ENCODE measurements at places on chromosomes 1 and 21.

- no peak for DNase-seq
Observed at GRCh38 chr1:184507604-184508280, 120.9 kb downstream of the C1orf21 start.

- no peak for DNase-seq
Observed at GRCh38 chr1:59360729-59361128, 63.8 kb downstream of the FGGY start.

DNA sequence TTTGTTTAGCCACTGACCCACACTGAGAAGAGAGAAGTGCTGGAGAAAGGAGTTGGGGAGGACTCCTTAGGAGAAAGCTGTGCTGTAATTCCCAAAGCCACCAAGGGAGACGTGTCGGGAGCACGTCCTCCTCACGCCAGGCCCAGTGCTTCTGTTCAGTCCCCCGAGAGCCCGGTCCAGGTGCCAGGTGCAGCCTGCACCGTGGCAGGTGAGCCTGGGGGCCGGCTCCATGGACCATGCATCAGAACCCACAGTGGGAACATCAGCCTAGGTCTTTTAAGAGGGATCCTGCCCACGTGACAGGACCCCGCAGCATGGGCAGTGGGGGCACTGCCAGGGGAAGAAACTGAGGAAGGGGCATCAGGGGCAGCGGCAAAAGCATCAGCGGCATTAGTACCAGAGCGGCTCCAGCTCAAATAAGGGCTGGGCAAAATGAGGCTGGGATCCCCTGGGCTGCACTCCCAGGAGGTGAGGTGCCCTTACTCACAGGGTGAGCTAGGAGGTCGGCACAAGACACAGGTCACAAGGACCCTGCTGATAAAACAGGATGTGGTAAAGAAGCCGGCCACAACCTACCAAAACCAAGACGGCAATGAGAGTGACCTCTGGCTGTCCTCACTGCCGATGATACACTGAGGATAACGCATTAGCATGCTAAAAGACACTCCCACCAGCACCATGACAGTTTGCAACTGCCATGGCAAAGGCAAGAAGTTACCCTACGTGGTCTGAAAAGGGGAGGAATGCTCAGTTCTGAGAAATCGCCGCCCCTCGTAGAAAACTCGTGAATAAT lies 24.6 kb upstream of the PRDM15 start:
- DNase-seq: no peak

GRCh38 chr1:207670192-207670591 lies 25.3 kb downstream of the CR1L start:
- DNase-seq: no peak

GRCh38 chr21:32613436-32614043 lies 1.4 kb upstream of the CFAP298 start:
- DNase-seq: no peak

DNA sequence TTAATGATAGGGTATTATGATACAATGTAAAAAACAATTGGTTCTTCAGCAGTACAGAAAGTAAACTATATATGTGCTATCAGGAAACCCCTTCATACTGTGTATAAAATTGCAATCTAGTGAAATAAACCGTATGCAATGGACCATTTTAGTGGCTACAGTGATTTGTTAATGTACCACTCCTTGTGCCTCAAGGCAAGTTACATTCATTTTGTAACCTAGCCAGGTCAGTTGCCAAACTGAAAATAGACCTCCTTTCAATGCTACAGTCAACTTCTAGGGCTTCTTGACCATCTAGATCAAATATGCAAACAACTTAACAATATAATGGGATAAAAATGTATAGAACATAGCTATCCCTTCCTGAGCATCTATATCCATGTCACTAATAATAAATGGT lies 52.0 kb upstream of the RAVER2 start:
- no peak for DNase-seq

DNA sequence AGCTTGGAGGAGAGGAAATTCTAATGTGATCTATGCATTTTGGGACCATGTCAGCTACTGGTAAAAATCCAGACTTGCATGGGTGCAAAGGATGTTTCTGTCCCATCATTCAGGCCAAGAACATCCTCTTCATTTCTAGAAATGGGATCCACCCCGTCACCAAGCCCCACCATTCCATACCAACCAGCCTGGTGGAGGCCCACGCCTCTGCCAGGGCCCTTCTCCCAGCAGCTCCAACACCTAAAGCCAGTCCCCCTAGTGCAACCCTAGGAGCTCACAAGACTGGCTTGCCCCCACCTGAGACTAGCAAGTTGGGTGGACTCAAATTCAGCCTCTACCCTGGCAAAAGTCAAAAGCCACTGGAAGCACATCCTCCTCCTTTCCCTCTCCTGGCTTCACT lies 1.9 kb downstream of the ARHGEF11 start:
- no peak for DNase-seq

GRCh38 chr1:119002028-119002686 lies 14.0 kb upstream of the TBX15 start:
- DNase-seq: no peak

DNA sequence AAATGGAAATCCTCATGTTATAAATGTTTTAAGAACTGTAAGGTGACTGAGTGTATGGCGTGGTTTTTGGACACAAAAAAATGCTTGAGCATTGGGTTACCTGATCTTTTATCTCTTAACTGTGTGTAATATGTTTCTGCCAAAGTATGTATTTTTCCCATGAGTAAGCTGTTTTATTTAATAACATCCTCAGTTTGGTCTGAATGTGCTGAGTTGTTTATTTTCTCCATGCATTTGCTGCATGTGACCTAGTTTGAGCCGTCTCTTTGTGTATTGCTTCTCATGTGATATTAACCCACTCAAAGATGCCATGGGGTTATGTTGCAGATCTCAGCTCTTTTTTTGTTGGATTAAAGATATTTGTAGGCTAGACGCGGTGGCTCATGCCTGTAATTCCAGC lies 6.1 kb upstream of the LYPLA2 start:
- DNase-seq: no peak

- DNase-seq: peak; percentile 11
Observed at GRCh38 chr1:209937996-209938959, at the start of gene SYT14. SYT14 (plus strand) TSS chr1:209938217; CDS start chr1:209938265, 48 bp downstream.

GRCh38 chr1:221692643-221693042 lies 49.2 kb downstream of the DUSP10 start:
- DNase-seq: no peak

GRCh38 chr1:81548918-81549587 lies 251.7 kb upstream of the ADGRL2 start:
- DNase-seq: no peak

GRCh38 chr1:30417701-30418046 lies 305.7 kb downstream of the MATN1 start:
- no peak for DNase-seq

DNA sequence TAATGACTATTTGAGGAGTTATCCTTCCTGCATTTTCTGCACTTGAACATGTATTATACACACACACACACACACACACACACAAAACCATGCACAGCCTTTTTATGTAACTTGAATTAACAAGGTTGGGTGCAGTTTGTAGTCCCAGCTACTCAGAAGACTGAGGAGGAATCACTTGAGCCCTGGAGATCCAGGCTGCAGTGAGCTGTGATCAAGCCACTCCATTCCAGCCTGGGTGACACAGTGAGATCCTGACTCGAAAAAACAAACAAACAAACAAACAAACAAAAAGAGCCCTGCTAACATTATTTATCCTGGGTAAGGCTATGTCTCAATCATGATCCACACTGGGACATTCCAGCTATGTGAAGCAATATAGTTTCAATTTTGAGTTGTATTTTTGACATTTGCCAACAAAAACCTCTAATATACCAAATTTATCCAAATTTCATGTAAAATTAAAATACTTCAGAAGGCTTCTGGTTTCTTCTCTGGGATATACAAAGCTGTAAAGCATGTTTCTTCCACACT lies 156.8 kb downstream of the NTPCR start:
- DNase-seq: no peak

DNA sequence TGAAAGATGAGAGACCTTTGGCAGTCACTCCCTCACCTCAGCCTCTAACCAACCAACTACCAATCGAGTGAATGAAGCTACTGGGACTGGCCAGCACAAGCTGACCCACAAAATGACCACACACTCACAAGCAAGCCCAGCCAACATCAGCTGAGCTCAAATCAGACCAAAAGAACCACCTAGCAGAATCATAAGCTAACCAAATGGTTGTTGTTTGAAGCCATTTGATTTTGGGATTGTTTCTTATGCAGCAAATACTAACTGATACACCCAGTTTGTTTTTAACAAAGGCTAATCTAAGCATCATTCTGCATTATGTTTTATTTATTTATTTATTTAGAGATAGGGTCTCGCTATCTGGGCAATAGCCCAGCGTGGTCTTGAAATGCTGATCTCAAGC lies 310.4 kb downstream of the SETD4 start:
- no peak for DNase-seq

GRCh38 chr1:208137193-208137592 lies 107.0 kb downstream of the PLXNA2 start:
- DNase-seq: peak; percentile 79

DNA sequence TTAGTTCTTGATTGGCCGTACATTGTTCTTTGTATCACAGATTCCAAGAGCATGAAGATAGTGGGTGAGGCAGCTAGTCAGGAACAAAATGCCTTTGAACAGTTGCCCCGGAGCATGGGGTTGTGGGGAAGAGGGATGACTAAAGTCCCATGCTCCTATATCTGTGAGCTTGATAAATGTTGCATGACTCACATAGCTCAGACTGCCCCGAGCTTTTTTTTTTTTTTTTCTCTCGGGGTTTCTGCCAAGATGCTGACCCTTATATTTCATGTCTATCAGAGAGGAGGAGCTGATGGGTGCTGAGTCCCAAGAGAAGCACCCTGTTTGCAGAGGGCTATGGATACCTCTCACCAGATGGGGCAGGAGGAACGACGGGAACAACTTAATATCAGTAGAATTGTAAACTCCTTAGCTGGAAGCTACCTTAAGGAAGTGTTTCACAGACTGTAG lies 40.6 kb downstream of the SRRM1 start:
- no peak for DNase-seq

GRCh38 chr1:104248385-104248784 lies 498.7 kb downstream of the AMY1C start:
- no peak for DNase-seq

GRCh38 chr1:171256940-171257606 lies 8.8 kb downstream of the FMO1 start:
- DNase-seq: no peak

DNA sequence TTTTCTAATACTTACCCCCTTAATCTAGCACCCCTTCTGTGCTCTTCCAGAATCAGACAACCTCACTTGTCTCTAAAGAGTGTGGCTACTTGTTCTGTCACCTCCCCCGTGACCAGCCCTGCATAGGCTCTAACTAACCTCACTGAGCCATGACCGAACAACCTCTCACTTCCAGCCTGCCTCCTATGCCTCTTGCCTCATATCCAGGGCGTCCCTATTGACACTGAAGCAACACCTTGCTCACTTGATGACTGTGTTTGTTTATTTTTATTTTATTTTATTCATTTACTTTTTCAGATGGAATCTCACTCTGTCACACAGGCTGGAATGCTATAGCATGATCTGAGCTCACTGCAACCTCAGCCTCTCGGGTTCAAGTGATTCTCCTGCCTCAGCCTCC lies 235.1 kb upstream of the B3GALT2 start:
- DNase-seq: no peak

DNA sequence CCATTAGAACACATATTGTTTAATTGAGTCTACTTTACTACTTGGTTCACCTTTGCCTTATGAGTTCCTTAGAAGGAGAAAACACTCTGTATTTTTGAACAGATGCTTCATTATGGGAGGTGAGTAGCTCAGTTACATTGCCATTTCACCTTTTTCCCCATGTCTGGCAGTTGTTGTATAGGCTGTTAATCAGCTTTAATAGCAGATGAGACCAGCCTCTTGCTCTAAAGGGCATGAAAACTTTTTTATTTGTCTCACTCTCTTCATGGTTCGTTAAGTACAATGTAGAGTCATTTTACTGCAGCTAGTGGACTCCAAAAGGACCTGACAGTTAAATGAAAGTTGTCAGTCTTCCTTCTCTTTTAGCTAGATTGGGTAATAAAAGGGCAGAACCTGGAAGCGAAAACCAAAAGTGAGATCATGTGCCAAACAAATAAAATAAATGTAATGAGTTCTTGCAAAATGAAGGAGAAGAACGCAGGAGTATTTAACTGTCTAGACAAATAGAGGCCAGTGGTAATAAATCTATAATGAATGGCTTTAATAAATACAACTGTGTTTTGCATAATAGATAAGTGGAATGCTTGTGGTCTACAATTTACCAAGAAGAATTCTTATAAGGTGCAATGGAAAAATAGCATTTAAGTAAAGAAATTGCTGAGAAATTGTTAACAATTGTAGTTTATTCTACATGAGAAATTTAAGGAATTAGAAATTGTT lies 180.0 kb upstream of the NEGR1 start:
- DNase-seq: peak; percentile 48

GRCh38 chr1:231241750-231242149 lies 738 bp downstream of the GNPAT start:
- DNase-seq: peak; percentile 22

DNA sequence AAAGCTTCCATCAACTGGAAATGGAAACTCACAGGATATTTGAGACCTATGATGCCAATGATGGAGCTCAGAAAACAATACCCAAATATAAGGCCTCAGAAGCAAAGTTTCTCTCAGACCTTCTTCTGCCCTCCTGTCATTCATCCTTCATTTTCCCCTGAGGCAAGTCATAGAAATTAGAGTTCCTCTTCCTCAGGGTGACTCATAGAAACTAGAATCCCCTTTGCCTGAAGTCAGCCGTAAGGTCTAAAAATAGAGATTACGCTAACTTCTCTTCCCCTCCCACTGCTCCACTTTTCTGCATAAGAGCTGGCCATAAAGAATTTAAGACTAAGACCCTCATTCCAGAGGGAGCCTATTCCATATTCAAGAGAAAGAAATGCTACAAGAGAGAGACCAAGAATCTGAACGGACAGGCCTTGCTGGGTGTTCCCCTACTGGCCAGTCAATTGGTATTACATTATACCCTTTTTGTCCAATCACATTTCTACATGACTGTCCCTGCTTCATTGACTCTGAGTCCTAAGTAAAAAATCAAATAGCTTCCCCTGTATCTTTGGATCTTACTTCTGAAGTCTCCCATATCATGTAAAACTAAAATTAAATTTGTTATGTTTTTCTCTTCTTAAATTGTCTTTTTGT lies 994.9 kb downstream of the ADGRL2 start:
- DNase-seq: no peak

DNA sequence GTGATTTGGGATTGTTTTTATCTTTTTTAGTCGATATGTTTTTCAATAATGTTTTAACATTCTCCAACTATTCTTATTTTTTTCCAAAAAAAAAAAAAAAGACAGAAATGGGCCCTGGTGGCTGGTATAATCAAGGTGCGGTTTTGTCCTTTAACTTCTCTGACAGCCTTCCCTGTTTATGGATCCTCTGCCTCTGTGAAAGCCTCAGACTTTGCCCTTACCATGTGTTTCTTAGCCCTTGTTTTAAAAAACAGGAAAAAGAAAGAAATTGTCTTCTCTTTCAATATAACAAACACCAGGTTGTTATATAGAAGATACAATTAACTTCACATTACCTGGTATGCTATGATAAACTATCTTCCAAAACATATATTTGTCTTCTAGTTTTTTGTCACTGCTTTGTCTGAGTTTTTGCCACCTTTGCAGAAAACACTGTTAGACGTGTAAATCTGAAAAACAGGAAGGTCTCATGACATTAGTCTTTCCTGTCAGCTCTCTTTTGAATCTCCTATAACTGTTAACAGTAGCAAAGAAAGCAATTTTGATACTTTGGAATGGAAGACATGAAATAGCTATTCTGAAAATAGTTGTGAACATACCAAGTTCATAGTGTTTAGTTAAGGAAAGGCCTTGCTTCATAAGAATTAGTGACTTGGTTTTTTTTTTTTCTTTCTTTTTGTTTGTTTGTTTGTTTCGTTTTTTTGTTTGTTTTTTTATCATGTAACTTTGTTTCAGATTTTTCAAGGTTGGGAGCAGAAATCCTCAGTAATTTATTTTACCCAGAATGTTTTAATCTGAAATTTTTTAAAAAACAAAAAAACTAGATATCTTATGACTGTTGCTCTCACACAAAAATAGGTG lies 31.7 kb upstream of the CACYBP start:
- DNase-seq: no peak

Data from renal pelvis (tissue), 12 donors.